ENCODE measurements at places on chromosomes 2 and 18. TPM values are rescaled to one million over a fixed set of nuclear protein-coding genes. Genes with fewer than 3 reads are reported as not detected.

The TMEM247 gene
- not detected for total RNA-seq

GRCh38 chr2:230184727-230185578 lies 34.8 kb downstream of the SP110 start:
- H3K27me3 ChIP-seq, result no peaks in the 10 kb centered on the region
- no peak for DNase-seq
- H3K4me3 ChIP-seq, result no peak overlapping the region
- H3K36me3 ChIP-seq, result no peaks in the 10 kb centered on the region

DNA sequence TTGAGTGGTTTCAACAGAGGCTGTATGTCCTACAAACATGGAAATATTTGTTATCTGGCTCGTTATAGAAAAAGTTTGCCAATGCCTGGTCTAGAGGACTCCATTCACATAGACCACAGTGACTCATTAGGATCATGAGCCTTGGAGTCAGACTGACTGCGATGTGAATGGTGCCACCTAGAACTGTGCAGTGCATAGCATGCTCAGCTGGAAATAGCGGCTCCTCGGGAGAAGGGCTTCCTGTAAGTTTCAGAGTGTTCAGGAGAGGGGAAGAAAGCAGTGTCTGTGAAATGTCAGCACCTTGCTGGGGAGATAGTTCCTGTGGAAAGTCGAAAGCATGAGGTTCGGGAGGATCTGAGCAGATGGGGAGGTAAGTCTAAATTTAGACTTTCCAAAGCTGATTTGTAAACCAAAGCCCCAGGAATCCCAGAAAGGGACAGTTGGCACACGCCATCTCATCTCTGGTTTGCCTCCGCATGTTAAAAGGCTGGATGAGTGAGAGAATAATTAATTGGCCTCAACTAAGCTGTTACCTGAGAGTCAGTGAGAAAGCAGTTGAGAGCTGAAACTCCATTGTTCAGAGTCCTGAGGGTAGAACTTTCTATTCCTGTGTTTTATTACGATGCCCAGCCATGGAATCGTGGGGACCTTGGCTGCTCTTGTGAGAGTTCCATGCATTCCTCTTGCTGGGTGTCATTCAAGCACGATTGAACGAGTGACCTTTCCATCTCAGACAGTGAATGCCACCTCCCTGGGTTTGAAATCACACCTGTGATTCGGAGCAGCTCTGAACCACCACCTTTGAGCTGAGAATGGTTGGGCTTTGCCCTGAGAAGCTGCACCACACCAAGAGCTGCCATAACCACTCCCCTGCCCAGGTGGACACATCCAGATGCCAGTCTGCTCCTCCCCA lies 99.5 kb downstream of the MAPK4 start:
- DNase-seq, result no peak
- H3K27ac ChIP-seq, result peak overlapping the region; percentile 55
- H3K27me3 ChIP-seq, result no peaks in the 10 kb centered on the region
- H3K4me3 ChIP-seq, result no peak overlapping the region

- no peaks in the 10 kb centered on the region for H3K27me3 ChIP-seq
- H3K36me3 ChIP-seq, result no peaks in the 10 kb centered on the region
- no peak overlapping the region for H3K4me3 ChIP-seq
- DNase-seq, result no peak
- H3K4me1 ChIP-seq, result peaks cover 81% of the 10 kb centered on the region
- peak overlapping the region; percentile 88 for H3K27ac ChIP-seq
These were observed 175.4 kb downstream of the HDAC4 start for GRCh38 chr2:239225371-239225851.

DNA sequence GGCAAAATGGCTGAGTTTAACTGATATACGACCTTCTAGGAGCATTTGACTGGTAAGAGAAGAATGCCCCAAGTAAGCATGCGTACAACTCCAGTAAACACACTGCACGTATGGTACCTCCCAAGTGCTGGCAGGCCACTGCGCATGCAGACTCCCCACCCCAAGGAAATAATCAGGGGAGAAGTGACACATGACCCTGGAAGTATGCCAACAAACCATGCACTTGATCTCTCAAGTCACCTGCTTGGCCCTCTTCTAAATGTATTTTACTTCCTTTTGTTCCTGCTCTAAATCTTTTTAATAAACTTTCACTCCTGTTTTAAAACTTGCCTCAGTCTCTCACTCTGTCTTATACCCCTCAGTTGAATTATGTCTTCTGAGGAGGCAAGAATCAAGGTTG lies 129.8 kb upstream of the COL5A2 start:
- H3K4me1 ChIP-seq, result peaks cover 3% of the 10 kb centered on the region
- DNase-seq, result no peak

Measured in transverse colon (tissue), 4 donors.